Kidney epithelial cell (primary cell): ENCODE measurements at places on chromosomes 3 and 15.

DNA sequence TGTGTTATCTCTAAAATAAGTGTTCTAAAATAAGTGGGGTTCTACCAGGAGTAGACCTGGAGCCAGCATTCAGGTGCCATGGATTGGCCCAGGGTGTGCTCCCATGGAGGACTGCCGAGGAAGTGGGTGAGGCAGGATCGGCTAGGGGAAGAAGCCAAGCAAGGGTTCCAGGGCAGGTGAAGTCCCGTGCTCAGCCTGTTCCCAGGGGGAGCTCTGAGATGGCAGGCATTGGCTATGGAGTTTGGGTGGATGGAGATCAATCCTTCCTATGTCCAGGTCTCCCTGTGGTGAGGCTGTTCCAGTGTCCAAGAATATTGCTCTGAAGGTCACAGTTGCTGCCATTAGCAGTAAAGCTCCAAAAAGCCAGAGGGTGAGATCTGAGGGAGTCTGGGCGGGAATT, 46.9 kb upstream of the ITGA11 start:
- no peak for DNase-seq

GRCh38 chr15:100256101-100256969, 85.4 kb downstream of the ADAMTS17 start:
- DNase-seq = no peak

DNA sequence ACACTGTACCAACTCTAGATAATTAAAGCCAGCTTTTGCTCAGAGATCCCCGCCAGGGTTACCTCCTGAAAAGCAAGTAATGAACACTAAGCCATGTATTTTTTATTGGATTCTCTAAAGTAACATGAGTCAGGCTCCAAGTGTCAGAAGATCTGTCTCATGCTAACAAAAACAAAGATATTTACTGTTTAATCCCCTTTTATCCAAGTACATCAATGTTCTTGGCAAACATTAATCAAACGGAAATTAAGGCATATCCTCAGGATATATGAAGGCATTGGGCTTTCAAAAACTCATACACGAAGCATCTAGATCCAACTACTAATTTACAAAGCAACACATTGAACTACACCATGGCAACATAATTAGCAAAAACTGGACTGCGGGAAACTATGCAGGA, 37.2 kb downstream of the MYO5A start:
- no peak for DNase-seq

DNA sequence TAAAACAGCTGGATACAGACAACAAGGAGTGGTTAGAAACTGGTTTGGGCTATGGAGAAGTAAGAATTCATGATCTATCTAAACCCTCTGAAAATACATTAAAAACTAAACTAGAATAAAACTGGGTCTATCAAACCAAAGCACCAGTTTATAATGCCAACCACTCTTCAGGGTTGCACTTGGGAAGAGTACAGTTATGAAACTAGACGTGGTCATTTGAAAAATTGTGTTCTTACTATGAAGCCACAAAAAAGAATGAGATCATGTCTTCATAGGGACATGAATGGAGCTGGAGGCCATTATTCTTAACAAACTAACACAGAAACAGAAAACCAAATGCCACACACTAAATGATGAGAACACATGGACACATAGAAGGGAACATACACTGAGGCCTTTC, 103.8 kb downstream of the GAP43 start:
- DNase-seq = no peak

DNA sequence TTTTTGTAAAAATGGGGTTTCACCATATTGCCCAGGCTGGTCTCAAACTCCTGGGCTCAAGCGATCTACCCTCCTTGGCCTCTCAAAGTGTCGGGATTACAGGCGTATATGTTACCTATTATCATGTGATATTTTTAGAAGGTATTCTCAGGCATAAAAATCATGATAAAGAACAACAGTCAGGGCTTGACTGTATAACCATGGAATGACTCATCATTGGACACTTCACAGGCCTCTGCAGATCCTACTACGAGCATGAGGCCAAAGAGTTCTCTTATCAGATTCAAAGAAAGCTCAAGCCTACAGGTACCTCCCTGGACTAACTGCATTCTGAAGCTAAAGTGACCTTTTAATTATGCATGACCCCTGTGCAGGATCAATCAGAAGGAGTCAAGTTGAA, 91.7 kb upstream of the PRICKLE2 start:
- DNase-seq = no peak

DNA sequence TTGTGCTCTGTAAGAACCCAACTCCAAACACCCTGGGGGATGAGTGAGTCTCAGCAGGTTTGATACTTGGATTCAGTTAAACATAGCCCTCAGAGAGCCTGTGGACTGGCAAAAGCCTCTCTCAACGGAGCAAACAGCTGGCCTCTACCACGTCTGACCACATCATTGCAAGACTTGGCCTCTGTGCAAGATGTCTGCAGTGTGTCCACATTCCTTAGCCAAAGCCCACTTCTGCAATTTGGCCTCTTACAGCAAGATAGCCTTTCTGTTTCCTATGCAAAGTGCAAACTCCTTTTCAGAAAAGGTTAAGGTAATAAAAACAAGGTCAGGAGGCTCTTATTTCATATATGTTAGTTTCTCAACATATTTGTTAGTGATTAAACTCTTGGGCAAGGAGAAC, 27.9 kb downstream of the FBN1 start:
- DNase-seq = no peak

DNA sequence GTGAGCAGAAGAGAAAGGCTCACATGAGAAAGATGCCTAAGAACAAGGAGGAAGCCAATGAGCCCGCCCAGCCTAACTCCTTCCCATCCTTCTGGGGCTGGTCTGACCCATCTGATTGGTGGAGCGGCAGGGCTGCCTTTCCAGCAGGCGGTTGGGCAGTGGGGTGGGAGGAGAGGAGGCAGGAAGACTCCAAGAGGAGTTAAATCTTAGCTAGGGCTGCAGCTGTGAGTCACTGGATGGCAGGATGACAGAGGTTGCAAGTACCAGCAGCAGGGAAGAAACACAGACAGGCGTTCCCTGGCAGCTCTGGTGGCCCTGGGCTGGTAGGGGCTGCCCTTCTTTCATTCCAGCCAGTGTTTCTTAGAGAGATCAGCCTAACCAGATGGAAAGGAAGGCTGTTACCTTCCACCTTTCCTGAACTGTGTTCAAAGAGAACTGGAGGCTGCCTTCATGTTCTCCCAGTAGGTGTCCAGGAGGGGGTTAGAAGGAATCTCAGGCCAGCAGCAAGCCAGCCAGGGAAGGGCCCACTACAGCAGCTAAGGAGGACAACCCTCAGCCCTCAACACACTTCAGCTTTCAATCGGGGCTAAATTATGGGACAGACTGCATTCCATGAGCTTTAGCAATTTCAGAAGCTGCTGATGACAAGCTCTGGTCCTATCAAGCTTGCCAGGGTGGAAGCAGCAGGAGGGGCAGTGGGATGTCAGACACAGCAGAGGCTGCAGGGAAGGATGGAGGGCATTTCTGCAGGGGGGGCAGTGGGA, 50.3 kb downstream of the CHSY1 start:
- peak; percentile 92 for DNase-seq

DNA sequence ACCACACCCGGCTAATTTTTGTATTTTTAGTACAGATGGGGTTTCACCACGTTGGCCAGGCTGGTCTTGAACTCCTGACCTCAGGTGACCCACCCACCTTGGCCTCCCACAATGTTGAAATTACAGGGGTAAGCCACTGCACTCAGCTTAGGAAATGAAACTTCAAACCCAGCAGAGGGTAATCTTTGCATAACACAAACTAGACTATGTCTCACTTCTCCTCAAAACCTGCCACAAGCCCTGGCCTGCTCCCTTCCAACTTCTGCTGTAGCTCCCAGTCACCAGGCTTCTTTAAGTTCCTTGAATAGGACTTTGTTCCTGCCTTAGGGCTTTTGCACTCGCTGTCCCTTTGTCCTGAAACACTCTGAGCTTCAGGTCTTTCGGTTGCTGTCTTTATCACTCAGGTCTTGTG, 39.2 kb upstream of the SEMA4B start:
- no peak for DNase-seq

- DNase-seq = no peak
Measured at GRCh38 chr3:182108371-182108770, 396.6 kb downstream of the SOX2 start.

DNA sequence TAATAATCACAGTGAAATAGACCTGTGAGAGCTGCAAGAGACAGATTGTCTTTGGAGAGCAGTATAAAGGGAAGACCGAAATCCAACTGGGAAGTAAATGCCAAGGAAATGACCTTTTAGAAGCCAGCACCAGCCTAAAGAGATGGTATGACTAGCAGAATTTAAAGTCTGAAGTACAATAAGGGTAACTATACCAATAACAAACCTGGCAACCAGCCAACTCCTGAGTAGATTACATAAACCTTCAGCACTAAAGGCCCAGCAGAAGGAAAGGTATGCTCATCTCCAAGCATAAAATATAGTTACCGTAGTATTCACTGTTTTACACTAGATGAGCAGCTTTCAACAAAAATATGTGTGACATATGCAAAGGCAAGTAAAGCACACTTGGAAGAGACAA, 155.1 kb upstream of the SATB1 start:
- DNase-seq = no peak

DNA sequence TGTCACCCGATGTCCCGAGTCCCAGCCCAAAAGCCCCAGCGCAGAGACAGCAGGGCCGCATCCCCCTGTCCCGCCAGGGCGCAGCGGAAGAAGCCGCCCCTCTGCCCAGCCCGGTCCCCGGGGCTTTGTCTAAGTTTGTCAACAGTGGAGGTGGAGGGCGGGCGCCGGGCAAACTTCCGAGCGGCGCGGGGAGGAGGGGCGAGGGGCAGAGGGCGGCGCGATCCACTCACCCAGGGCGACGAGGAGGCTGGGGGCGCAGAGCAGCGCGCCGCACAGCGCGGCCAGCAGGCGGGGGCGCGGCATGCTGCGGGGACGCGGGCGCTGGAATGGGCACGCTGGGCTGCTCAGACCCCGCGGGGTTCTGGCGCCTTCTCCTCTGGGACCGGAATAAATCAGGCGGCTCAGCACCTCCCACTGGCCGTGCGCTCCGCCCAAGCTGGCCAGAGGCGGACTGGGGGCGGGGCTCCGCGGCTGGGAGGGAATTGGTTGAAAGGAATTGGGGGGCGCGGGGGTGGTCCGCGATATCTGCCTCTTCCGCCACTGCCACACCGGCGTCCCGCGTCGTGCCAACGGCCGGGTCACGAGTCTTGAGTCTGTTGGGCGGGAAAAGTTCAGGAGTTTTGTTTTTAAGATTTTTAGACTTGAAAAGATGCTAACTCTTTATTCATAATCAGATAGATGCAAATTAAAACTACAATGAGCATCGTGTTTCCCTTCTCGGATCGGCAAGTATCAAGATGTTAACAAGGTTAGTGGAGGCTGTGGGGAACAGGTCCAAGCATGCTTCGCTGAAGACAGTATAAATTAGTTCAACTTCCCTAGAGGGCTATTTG, at the start of gene MFGE8:
TSS of gene MFGE8 (minus strand) at position 363 of the 833 bp plus-strand sequence. CDS start at position 303, 60 bp downstream.
- DNase-seq = no peak

DNA sequence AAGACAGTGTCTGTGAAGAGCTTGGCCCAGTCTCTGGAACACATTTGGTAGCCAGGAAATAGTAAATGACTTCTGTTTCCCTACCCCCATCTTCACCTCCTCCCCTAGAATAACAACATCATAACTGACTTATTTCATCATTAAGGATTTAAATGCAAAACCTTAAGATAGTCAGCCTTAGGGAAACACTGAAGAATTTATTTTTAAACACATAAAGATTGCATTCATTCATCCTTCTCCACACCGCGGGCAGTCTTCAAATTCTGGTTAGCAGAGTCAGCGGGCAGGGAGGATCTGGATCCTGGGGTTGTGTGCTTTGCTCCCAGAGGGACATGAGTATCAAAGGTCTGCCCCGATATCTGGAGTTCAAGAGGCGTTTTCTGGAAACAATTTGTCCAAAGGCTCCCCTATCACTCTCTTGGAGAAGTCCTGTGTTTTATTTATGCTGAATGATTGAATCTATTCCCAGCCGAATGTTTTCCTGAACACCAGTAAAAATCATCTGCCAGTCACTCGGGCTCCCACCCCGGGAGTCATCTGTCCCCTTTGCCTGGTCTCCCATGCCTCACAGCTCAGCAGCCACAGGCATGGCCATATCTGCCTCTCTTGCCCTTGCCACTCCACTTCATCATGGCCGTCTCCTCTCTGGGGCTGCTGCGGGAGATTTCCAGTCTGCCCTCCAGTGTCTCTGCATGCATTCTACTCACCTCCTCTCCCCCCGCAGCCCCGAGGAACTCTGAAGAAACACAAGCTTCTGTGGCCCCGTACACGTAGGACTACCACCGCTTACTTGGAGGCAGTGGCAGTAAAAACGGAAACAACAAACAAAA, 234.7 kb upstream of the CTDSPL start:
- no peak for DNase-seq

DNA sequence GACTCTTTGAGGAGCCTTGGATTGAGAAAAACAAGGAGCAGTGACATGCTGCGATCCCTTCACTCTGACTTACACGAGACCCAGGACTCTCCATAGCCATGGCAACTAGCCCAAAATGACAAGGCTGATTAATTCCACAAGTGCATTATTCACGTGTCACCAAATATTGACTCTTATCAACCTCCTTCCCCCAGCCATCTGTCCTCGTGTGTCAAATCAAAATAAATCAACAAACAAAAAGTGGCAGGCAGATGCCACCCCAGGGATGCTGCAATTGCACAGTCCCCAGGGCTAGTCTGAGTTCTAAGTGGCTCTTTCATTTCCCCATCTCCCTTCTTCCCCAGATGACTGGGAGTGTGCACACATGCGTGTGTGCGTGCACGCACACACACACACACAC, 104.9 kb downstream of the AQP9 start:
- no peak for DNase-seq

- DNase-seq = no peak
Measured at GRCh38 chr3:79016587-79017376, 751.0 kb downstream of the ROBO1 start.

GRCh38 chr3:34102288-34102687, 303.9 kb downstream of the PDCD6IP start:
- DNase-seq = no peak

GRCh38 chr3:40042752-40043443, 233.5 kb downstream of the MYRIP start:
- DNase-seq = no peak

- no peak for DNase-seq
Measured at GRCh38 chr3:195044411-195044810, 226.5 kb downstream of the XXYLT1 start.

GRCh38 chr3:52896613-52897012, 735 bp downstream of the STIMATE start:
- no peak for DNase-seq

GRCh38 chr15:92009162-92009561, 155.7 kb downstream of the SLCO3A1 start:
- no peak for DNase-seq

GRCh38 chr15:82312586-82313349, 36.5 kb downstream of the GOLGA6L10 start:
- DNase-seq = no peak

- DNase-seq = peak; percentile 51
Measured at GRCh38 chr3:21920421-21920861, 169.4 kb upstream of the ZNF385D start.

DNA sequence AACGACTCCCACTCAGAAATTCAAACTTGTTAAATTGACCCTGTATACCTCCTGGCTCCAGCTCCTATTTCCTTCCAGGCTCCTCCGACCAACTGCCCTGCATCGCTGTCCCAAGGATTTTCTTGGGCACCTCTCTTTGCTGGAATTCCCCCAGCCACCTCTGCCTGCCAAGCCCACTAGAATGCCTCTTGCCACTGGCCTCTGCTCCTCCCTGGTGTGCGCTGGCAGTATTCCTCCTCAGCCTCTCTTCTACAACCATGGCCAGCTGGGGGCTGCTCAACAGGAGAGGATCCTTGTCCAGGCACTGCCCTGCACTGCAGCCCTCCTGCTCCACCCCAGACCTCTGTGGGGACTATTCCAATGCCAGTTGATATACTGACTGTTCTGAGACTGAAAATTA, 7.4 kb downstream of the WNT7A start:
- DNase-seq = no peak

GRCh38 chr3:46585799-46586693, 19.9 kb upstream of the LRRC2 start:
- peak; percentile 38 for DNase-seq
